NCI-H1436 treated with DMSO at 0.1 percent for 48 hours (cell line): ENCODE measurements at places on chromosomes 1 and 21.

GRCh38 chr1:99727575-99728185, 38.8 kb downstream of the FRRS1 start:
- no peak for DNase-seq

DNA sequence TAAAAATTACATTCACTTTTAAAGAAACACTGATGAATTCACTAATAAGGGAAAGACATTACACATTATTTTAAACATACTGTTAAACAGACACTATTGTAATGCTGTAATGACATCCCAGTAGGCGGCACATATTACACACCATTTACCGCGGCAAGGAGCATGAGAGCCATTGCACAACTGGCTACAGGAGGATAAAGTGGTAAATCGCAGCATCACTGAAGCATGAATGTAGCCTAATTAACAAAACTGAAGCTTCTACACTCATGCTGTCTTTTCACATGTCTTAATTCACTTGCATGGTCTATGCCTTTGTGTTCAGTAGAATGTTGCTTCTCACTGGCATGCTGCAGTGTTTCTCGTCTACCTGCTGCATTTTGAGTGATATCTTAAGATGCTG, 1046.0 kb downstream of the MRPL39 start:
- DNase-seq: no peak

GRCh38 chr1:185727726-185728125, 6.5 kb upstream of the HMCN1 start:
- no peak for DNase-seq

DNA sequence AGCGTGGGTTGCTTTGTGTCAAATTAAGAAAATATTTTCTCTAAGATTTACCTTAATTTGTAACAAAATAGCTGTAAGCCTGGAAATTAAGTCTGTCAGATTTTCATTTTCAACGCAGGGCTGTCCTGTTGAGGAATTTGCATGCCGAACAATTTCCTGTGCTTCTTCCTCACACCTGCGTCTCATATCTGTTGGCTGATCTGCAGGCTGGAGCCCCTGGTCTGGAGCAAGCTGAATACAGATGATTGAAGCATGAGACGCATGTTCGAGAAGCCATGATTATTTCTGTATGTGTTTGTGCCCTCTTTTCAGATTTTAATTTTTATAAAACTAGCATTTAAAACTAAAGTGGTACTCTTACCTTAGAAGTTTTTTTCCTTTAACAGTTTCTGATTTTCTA, 9.8 kb downstream of the MIXL1 start:
- no peak for DNase-seq

- DNase-seq: no peak
Measured at GRCh38 chr1:165717918-165718515, 19.7 kb upstream of the ALDH9A1 start.

DNA sequence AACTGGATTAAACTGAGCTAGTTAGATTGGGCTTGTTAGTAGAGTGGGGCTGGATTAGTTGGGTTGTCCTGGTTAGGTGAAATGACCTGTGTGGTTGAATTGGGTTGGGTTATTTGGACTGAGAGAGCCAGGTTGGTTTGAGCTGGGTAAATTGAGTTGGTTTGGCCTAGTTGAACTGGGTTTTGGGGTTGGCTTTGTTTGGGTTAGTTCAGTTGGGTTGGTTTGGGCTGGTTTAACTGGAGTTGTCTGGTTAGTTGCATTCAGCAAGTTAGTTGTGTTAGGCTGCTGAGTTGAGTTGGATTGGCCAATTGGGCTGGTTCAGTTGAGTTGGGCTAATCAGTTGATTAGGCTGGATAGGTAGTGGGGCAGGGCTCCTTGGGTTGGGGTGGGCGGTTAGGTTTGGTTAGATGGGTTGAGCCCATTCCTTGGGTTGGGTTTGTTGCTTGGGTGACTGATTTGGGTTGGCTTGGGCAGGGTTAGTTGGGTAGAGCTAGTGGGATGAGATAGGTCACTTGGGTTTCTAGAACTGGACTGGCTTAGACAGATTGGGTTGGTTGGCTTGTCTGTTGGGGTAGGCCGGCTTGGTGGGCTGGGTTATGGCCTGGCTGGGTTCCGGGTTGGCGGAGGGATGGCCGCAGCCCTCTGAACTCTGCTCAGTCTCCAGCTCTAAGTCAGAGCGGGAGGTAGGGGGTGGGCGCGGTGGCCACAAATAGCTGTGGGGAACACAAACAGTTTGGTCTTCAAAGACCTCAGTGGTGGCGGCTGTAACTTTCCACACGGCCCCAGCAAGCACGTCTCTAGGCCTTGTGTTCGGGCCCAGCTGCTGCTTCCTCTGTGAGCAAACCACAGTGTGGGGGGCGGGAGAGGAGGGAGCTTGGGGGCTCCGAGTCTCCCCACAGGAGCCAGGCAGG, 67.2 kb upstream of the RUNX3 start:
- no peak for DNase-seq

- no peak for DNase-seq
Measured at GRCh38 chr1:158087320-158087927, 93.3 kb upstream of the CD1D start.
